ENCODE measurements at places on chromosomes 6 and 20.

GRCh38 chr6:20708367-20709124, 174.3 kb downstream of the CDKAL1 start:
- DNase-seq, result no peak

GRCh38 chr6:104959026-104959858, 2.3 kb downstream of the LIN28B start:
- no peak for DNase-seq

DNA sequence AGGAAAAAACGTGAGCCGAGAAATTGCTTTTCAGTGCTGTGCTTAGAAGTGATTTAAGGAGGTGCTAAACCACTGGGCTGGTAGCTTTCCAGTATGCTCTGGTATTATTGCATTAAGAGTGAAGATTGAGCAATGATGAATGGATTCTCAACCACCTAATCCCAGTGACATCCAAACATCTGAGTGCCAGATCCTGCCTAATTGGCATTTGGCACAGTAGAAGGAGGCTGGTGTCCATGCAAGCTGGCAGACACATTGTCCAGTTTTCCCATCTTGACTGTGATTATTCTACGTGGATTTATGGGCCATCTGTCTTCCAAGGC, 398.0 kb upstream of the PLCB4 start:
- no peak for DNase-seq

DNA sequence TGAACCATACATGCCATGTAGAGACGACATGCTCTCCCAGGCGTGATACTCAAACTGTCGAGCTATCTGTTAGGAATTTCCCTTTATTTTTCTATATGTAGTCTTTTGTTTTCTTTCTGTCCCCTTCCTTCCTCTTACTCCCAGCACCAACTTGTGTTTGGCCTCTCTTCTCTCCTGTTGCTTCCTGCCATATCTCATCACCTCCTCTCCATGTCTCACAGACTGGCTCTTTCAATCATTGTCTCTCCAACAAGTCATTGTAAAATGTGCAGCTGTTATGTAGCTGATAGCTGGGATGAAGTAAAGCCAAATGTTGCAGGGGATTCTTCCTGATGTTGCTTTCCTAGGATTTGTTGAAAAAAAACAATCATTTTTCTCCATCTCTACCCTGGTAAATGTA, 234.5 kb downstream of the TMEM242 start:
- no peak for DNase-seq

GRCh38 chr6:30690403-30691207, at the start of gene NRM:
NRM (minus strand) TSS chr6:30690984; CDS start chr6:30690974, 10 bp downstream.
- peak; percentile 66 for DNase-seq

DNA sequence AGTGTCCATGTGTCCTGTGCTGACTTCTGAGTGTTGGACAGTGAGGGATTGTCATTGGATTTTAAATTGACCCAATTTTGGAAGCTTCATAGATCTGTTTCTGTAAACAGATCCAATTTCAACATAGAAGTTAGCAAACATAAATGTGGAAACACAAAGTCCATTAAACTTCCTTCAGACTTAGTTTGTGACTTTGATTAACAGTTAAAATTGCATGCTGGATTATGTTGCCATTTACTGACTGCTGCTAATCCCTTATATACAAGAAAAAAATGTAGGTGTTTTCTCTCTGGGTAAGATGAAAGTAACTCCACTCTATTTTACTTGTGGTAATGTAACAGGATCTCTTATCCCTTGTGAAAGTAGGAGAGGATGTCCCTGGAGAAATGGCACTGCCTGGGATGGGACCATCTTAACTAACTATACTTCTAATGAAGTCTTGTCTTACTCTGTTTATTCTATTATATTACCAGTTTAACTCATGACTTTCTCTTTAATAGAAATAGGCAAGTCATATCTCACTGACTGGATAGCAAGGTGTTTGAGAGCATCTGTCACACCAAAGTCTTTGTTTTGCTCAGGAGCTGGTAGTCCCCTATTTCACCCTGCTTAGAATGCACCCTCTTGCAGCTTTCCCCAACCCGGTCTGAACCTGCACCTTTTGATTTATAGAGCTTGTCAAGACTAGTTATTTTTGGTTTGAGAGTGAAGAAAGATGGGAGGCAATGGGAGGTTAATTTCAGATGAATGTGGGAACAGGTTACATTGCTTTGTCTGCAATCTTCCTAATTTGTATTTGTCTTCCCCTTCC, 7.2 kb downstream of the TPX2 start:
- no peak for DNase-seq

- no peak for DNase-seq
Measured at GRCh38 chr6:149651056-149651455, 2.5 kb upstream of the KATNA1 start.

GRCh38 chr6:1669996-1670395, 60.3 kb downstream of the FOXC1 start:
- no peak for DNase-seq

DNA sequence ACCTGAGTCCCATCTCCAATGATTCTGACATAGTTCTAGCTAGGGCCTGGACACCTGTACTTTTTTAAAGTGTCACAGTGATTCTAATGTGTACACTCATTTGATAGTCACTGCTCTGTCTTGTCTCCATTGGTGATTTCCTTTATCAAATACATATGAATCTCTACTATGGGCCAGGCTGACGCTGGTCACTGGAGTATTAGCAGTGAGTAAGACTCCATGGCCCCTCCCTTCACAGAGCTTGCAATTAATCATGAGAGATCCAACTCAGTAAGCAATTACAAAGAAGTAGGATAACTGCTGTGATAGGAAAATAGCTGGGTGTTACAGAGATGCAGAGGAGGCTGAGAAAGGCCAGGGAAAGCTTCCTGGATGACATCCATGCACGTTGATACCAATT, 19.3 kb upstream of the SASH1 start:
- no peak for DNase-seq

DNA sequence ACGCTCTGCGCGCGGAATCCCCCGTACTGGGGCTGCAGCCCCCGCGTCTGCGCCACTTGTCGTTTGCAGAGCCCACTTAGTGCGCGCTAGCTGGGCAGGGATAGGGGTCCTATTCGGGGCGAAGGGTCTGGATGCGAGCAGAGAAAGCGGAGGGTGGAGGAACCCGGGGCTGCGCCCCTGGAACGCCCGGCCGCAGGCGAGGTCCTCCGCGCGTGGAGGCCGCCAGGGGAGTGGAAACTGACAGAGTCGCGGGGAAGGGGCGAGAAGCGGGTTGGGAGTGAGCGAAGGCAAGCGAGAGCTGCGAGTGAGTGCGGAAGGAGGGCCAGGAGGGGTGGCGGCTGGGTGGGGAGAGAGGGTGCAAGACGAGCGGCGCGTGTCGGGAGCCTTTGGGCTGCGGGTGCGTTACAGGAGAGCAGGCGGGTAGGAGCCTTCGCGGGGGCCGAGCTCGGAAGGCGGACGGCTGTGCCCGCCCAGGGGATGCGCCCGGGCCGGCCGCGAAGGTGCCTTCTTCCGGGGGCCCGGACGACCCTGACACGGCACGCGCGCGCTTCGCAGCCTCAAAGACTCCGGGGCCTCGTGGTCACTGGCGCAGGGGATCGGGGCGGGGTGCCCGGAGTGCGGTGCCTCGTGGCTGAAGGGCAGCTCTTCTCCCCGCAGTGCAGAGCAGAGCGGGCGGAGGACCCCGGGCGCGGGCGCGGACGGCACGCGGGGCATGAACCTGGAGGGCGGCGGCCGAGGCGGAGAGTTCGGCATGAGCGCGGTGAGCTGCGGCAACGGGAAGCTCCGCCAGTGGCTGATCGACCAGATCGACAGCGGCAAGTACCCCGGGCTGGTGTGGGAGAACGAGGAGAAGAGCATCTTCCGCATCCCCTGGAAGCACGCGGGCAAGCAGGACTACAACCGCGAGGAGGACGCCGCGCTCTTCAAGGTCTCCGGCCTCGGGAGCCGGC, 1.2 kb downstream of the IRF4 start:
- no peak for DNase-seq

DNA sequence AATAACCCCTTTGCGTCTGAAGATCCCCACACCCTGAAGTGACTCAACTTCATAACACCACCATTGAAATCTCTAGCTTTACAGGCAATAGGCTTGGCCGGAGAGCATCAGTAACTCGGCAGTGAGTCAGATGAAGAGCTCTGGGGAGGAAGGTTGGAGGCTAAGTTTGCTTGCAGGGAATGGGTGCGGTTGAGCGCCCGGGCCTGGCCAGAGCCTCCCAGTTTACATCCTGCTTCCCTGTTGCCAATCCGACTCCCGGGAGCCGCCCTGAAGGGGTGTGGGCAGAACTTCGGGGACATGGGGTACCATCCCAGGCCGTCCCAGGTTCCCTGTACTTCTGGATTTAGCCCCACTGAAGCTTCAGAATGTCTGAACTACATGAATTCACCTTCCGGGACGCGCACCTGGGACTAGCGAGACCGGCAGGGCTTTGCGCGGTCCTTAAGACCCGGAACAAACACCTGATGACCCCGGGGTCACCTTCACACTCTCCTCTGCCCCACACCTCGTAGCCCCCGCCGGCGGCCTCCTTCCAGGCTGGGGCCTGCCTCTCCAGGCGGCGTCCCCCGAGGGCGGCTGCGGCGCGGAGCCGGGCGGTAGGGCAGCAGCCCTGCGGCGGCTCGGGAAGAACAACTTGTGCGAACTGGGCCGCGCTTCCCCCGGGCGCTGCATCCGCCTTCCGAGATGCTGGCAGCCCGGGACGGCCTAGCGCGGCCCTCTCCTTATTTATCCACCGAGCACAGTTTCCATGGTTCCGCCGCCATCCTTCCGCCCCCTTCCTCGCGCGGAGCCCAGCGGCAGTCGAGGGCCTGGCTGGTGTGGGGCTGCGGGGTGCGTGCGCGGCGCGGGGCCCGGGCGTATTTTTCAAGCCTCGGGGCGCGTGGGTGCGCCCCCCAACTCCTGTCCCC, 56.6 kb upstream of the RREB1 start:
- DNase-seq, result no peak

GRCh38 chr6:45175272-45175671, 152.9 kb upstream of the RUNX2 start:
- no peak for DNase-seq

- DNase-seq, result no peak
Measured at GRCh38 chr6:167426651-167427050, 101.8 kb downstream of the TTLL2 start.

DNA sequence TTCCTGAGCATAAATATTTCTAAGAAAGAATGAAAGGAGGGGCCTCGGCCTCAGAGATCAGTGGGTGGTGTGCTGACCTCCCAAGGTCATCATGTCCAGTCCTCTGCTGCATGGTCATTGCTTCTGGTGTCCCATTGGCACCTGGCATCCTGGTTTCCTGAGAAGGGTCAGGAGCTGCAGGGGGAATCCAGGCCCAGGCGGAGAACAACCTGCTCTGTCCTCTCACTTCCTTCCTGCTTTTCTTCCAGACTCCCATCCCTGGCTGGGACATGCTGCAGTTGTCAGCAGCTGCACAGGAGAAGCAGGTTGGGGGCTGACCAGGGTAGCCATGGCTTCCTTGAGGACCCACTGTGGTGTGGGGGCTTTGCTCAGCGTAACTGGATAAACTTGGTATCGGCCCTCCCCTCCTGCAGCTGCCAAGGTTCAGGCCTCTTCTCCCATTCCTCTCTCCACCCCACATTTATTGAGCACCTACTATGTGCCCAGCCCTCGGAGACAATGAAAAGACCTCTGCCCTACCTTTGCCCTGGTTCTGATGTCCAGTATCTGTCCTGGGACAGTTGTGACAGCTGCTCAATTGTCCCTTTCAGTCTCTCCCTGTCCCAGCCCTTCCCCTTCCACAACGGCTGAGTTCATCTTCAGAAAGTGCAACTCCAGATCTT, 155.2 kb downstream of the CEBPB start:
- DNase-seq, result no peak

GRCh38 chr6:34339432-34339831, 53.0 kb downstream of the NUDT3 start:
- no peak for DNase-seq

- DNase-seq, result no peak
Measured at GRCh38 chr6:20367743-20368485, 33.8 kb upstream of the E2F3 start.
